ENCODE measurements at places on chromosomes 5 and 9.

DNA sequence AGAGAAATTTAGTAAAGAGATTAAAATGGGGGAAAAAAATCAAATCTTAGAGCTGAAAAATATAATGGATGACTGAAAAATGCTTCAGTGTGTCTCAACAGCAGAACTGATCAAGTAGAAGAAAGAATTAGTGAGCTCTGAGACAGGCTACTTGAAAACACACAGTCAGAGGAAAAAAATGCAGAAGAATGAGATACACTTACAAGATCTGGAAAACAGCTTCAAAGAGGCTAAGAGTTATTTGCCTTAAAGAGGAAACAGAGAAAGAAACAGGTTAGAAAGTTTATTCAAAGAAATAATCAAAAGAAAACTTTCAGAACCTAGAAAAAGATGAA lies 70.5 kb upstream of the OR2K2 start:
- DNase-seq, result no peak

- DNase-seq, result no peak
Measured at GRCh38 chr5:135441350-135441831, 5.8 kb downstream of the DCANP1 start.

DNA sequence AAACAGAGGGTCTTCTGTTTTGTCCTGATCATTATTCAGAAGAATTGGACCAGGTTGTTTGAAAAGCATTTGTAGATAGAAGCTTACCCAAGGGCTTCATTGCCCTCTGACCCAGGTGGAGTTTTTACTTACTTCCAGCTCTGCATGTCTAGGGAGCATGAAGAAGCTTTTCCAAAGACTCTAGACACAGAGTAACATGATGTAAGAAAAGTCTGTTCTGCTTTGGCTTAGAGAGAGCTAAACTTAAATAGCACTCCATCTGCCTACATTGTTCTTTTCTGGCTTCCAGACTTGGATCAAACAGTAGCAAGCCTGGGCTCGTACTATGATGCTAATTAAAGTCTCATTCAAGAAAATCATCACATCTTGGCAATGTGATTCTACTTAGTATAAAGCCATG lies 112.1 kb downstream of the SNCAIP start:
- DNase-seq, result no peak

DNA sequence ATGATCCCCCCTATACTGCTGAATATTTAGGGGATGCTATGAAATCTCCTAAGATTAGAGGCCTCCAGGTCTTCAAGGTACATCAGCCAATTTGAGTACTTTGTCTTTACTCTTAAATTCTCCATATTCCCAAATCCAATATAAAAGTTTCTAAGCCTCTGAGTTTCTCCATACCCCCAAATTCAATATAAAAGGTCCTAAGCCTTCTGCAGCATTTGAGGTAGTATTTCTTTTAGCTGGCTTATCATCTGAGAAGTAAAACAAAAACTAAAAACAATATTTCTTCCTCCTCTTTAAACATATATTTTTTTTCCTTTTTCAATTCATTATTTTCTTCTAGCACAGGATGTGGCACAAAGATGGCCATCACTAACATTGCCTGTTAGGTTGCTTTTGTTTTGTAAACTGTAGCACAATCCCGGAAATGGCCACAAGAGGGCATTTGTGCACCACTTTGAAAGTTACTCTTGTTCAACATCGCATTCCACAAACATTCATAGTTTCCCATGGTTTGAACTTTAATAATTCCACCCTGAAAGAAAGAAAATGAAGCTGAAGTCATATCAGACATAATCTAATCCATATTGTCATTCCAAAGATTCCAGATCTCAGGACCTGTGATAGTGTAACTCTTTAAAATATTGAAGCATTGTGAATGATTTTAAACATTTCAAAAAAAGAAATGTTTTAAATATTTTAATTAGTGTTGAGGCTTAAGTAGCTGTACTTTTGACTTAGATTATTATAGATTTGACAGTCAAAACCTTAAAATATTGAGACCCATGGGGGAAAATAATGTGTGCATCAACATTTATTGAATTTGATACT lies 21.0 kb upstream of the SCGB3A2 start:
- no peak for DNase-seq

- DNase-seq, result peak; percentile 28
Measured at GRCh38 chr9:36023260-36024048, 13.3 kb upstream of the RECK start.

DNA sequence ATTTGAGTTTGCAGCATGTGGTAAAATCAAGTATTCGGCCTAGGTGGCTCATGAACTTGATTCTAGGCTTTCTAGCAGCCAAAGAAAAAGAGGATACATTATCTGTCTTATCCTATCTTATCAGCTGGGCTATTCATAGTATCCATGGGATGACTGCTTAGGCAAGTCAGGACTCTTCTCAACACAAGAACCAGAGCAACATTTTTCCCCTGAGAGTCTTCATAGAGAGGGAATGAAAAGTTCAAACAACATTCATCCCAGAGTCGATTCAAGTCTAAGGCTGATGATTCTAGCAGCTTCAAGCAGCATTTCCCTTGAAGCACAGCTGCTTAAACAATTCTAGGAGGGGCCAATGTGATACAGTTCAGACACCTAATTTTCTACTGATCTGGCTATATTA lies 3.0 kb downstream of the S100Z start:
- no peak for DNase-seq

DNA sequence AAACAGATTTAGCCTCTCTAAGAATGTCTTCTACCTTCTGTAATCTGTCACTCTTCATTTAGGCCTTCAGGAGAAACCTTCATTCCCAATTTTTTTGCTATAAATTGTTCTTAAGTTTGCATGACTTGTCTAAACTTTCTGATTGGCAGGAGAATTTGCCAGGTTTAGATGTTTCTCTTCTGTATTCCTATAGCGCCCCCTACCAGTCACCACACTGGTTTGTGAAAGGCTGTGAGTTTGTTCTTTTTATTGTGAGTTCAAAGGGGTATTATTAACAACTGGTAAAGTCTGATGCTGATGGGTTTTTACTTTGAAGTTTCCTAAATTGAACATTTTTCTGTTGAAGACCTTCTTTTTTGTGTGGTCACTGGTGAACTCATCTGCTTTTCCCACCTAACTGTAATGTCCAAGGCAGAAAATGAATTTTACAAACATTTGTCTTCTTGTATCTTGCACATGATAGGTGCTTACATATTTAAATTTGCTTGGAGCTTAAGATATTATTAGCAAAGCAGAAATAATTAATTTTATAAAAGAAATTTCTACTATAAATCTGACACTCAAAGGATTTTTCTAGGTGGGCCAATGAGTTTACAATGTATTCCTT lies 18.4 kb upstream of the F2RL2 start:
- DNase-seq, result peak; percentile 6

DNA sequence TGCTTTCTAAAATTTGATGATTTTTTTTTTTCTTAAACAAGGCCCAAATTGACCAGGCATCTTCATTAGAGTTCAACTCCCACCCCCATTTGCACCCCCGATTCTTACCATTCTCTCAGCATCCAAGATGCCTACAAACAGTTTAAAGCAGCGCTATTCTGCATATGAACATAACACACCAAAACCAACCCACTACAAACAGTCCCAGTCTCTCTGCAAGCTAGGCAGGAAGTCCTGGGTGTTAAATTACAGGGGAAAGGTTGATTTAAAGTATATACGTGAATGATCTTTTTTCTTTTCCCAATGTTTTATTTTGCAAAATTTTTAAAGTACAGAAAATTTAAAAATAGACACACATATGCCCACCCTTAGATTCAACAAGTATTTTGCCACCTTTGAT lies 127.0 kb downstream of the ADAMTS12 start:
- DNase-seq, result no peak

DNA sequence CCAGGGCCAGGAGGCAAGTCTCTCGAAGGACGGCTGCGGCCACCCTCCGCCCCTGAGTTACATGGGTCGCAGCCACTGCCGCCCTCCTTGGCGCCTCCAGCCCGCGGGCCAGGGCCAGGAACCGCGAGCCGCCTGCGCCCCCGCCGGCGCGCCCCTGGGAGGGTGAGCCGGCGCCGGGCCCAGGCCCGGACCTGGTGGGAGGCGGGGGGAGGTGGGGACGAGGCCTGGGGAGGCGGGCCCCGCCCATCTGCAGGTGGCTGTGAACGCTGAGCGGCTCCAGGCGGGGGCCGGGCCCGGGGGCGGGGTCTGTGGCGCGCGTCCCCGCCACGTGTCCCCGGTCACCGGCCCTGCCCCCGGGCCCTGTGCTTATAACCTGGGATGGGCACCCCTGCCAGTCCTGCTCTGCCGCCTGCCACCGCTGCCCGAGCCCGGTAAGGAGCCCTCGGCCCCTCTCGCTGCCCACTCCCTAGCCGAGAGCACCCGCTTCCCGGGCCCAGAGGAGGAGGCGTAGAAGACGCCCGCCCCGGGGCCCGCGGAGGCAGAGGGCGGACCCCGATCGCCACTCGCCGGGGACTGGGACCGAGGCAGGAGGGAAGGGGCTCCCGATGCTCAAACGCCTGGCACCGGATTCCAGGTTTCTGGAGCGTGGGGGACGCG lies at the start of gene ASS1:
TSS of gene ASS1 (plus strand) at position 397 of the 657 bp plus-strand sequence. CDS start 7,268 bp downstream, outside the sequence.
- DNase-seq, result peak; percentile 35

- no peak for DNase-seq
Measured at GRCh38 chr5:775961-776861, 8.3 kb downstream of the ZDHHC11B start.
